ENCODE measurements at places on chromosomes 1 and 21.
A peak's percentile ranks its signal among the peaks of the same experiment; 100 is the strongest.

DNA sequence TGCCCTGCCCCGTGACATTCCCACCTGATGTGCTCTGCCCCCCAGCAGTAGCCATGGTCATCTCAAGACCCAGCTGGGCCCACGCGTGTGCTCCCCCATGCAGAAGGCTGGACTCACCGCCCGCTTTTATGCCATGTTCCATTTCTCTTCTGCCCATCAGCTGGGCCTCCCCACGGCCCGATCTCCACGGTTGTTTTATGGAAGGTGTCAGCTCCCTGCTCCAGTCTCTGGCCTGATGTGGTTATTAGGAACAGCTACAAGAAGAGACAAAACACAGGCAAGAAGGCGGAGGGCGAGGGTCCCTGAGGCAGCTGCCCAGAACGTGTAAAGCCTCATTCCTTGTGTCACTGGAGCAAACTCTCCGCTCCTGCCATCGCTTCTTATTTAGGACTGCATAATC lies 50.2 kb upstream of the DISP3 start:
- DNase-seq = no peak

DNA sequence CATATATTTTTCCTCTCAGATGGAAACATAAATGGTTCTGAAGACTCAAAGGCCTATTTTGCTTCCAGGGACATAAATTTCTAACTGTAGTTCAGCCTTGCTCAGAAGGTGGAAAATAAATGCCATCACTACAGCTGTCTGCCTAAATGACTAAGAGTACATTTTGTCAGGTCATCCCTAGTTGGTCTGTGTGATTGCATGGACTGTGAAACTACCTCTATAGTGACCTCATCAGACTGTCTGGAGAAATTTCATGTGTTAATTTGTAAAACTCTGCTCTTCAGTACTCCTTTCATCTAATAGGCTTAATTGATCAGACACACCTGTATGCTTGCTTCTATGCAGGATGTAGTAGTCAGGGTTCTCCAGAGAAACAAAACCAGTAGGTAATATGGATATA lies 886.9 kb downstream of the AMY1C start:
- DNase-seq = no peak

- no peak for DNase-seq
Measured at GRCh38 chr1:160727316-160727640, 11.8 kb upstream of the SLAMF7 start.

GRCh38 chr1:86942743-86943142 lies 28.3 kb downstream of the HS2ST1 start:
- no peak for DNase-seq

DNA sequence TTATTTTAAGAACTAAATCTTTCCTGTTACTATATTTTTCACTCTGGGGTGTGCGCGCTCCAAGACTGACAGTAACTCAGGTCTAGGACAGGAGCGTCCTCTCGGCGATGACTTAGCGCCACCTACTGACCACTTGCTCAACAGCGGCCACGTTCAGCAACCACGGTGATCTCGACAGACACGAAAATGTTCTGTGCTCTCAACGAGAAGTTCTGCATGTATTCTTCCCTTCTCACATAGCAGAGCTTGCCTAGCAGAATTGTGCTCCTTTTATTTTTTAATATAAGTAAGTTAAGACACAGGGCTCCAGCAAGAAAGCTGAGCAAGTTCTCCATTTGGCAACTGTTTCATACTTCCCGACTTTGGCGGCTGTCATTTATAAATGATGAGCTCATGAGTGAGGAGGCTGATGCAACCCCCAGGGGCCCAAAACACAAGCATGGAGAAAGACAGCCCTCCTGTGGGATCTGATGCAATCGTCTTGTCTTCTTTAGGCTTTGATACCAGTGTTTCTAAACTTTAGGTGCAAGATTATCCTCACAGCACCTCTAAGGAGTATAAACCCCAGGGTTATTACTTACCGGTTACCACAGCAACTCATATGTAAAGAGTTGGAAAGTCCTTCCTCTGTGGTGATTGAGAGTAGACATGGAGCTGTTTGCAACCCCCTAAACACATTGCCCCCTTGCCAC lies 92.6 kb downstream of the HHIPL2 start:
- DNase-seq = peak; percentile 82

DNA sequence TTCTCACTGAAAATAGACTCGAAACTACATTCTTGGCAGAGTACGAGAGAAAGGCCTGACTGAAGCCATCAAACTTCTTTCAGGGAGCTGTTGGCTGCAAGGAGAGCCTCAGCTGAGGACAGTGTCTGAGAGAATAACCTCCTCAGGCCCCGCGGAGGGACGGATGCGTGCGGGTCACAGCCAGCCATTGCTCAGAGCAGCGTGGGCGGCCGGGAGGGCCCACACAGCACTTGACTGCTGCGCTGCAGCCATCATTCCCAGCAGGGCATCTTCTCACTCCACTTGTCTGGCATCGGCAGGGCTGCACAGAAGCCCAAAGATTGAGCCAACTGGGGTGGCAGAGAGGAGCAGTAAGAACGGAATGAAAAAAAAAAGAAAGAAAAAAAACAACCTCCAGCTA lies 113.5 kb downstream of the XCL2 start:
- DNase-seq = no peak

DNA sequence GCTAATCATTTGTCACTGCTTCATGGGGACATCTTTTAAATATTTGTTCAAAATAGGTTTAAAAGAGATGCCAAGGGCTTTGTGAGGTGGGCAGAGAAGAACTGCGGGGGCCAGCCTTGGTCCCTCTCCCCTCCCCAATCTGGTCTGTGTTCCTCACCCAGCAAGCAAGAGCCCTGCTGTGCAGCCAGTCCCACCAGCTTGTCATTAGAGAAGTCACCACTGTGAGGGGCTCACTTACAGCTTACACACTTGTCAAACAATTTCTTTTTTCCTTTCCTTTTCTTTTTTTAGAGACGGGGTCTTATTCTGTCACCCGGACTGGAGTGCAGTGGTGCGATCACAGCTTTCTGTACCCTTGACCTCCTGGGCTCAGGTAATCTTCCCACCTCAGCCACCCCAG lies 10.4 kb upstream of the CDK18 start:
- no peak for DNase-seq

GRCh38 chr1:184373155-184373554 lies 13.7 kb upstream of the C1orf21 start:
- DNase-seq = no peak

GRCh38 chr1:6594977-6595740 lies 7.5 kb downstream of the KLHL21 start:
- no peak for DNase-seq

DNA sequence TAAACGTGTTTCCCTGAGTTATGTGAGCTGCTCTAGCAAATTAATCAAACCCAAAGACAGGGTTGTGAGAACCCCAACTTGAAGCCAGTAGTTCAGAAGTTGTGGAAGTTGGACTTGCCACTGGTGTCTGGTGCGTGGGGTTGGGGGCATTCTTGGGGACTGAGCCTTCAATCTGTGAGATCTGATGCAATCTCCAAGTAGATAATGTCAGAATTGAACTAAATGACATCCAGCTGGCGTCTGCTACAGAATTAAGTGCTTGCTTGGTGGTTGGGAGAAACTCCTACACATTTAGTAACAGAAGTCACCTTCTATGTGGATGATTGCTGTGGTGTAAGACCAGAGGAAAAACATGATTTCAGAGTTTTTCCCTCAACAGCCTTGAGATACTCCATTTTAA lies 207.4 kb downstream of the FGGY start:
- no peak for DNase-seq

DNA sequence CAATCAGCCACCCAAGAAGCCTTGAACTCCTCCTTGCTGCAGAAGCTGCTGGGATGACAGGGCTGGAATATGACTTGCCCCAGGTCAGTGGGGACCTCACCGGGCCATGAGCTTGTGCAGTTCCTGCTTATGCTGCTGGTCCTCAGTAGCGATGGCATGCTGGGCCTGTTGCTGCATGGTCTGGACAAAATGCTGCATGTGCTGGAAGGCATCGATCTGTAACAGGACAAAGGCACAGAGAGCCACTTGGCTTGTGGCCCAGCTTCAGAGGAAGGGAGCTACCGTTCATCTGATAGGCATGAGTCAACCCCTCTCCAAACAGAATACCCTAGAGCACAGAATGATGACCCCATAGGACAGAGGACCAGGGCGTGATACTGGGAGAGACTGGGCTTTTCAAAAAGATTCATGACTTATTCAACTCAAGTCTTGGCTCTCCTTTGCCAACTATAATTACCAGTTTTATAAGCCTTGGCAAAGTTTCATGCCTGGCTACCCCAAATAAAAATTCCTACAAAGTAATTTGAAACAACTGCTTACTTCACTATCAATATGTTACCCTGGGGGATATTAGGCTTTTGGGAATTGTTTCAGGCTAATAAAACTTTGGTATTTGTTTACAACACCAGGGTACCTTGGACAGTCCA lies 34.7 kb upstream of the EXOSC10 start:
- DNase-seq = no peak

- no peak for DNase-seq
Measured at GRCh38 chr1:41646186-41646585, 161.7 kb upstream of the EDN2 start.

DNA sequence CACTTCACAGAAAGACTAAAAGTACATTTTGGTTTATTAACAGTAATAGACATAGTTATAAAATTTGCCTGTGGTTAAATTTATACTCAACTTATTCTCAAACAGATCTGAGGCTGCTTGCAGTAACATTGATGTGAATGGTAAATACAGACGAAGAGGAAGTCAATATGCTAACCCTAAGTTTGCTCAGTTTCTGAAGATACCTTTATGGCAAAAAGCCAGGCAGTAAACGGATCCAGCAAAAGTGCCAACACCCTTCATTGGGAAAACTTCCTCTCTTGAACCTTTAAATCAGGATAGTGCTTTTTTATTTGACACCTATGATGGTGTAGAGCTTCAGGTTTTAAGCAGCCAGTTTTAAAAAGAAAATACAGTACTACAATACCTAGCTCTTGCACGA lies 16.6 kb upstream of the CCDC181 start:
- no peak for DNase-seq
